ENCODE measurements at places on chromosomes 3 and 15. TPM values are rescaled to one million over a fixed set of nuclear protein-coding genes. Genes with fewer than 3 reads are reported as not detected.

DNA sequence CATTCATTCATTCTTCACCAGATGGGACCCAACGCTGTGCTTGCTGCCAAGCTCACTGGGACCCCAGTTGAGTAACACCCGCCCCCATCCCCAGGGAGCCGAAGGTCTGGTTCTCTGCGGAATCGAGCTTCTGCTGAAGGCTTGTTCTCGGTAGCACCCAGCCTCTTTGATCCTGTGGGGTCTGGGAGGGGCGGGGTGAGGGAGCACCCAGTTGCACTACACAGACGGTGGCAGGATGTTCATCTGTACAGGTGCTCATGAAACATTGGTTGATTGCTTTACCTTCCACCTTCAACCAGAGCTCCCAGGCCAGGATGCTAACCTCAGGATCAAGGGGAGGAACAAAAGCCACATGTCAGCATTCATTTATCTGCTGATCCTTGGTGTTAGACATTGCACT, 77.7 kb upstream of the RGMA start:
- no peak for DNase-seq

DNA sequence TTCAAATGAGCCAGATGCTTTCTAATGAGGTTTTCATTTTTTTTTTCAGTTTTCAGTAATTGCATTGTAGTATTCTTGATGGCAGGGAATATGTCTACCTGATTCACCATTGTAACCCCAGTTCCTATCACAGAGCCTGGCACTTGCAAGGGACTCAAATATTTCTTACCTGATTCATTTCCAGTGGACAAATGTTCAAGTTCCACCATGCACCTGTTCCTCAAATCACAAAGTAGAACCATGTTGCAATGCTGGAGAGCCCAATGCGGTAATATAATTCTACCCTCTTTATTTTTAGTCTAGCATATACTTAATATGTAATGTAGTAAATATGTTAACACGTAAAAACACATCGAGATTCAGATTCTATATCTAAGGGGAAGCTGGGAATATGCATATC, 722.6 kb downstream of the AGBL1 start:
- no peak for DNase-seq

GRCh38 chr3:53191836-53192480, 30.9 kb downstream of the PRKCD start:
- peak; percentile 70 for DNase-seq

- no peak for DNase-seq
Measured at GRCh38 chr15:69341356-69341755, 42.6 kb downstream of the PAQR5 start.

- no peak for DNase-seq
Measured at GRCh38 chr3:170746175-170746942, 123.6 kb downstream of the RPL22L1 start.

DNA sequence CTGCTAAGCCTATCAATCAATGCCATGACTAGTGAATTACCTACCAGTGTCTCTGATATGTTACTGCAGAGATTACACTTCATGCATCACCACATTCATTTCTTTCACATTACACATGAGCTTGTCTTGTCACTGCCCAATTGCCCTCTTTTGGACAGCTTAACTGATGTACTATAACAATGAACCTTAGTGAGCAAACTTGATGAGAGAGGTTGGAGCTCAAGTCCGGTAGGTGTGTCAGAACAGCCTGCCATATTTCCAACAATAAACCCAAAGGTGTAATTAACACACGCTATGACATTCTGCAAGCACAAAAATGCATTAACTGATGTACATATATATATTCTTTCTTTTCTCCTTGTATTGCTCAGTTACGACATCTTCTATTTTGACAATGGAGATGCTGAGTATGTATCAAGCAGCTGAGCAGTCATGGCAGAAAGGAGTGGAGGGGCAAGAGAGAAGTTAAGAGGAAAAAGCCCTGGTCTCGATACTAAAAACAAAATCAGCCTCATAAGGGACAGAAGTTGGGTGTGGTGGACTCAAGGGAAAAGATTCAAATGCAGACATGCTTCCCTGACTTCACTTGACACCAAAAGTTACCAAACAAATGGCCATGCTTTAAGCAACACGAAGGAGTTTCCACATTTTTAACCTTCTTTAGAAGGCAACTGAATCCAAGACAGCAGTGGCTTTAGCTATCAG, 538.2 kb downstream of the FOXP1 start:
- no peak for DNase-seq

DNA sequence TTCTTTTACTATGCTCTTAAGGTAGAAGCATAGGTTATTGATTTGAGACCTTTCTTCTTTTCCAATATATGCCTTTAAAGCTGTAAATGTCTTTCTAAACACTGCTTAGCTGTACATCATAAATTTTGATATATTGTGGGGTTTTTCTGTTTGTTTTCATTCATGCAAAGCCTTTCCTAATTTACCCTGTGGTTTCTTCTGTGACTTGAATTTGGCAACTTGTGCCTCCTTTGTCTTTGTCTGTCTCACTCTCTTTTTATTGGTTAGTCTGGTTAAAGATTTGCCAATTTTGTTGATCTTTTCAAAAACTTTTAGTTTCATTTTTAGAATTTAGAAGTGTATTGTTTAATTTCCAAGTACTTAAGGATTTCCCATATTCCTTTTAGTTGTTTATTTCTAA, 343.1 kb downstream of the OXSM start:
- no peak for DNase-seq

GRCh38 chr3:192186498-192186897, 540.8 kb downstream of the FGF12 start:
- DNase-seq = no peak

DNA sequence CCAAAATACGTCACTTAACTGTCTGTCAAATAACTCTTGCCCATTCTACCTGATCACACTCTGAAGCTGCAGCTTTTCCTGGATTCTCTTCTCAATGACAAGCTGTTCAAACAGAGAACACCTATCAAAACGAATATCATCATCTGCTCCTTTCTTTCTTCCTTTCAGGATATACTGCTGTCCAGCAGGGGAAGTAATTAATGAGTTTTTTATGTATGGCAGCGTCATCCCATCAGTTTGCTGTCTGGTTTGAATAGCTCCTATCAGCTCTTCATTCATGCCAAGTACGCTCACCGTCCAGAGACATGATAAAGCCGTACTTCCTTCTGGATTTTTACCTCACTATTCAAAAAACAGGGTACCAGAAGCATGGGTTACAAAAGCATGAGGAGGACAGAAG, at the start of gene CHRM5:
TSS of gene CHRM5 (plus strand) at position 274 of the 400 bp plus-strand sequence. CDS start 94,221 bp downstream, outside the sequence.
- no peak for DNase-seq

GRCh38 chr3:10753964-10754363, 62.1 kb upstream of the SLC6A11 start:
- no peak for DNase-seq

GRCh38 chr3:25381083-25381482, 47.0 kb upstream of the RARB start:
- no peak for DNase-seq

- no peak for DNase-seq
Measured at GRCh38 chr15:69763831-69764230, 311.2 kb downstream of the RPLP1 start.

GRCh38 chr15:64381000-64381751, at the start of gene PCLAF:
Gene PCLAF (minus strand): TSS chr15:64381441. CDS start chr15:64381371, 70 bp downstream.
- DNase-seq = peak; percentile 96

Gene JMJD7
- 5.2 TPM for total RNA-seq

Gene VWA5B2
- not detected for total RNA-seq

Gene PFN2
- total RNA-seq = 437 TPM

Gene PRR20G
- not detected for total RNA-seq

Gene TEX55
- not detected for total RNA-seq

Gene BFSP2
- total RNA-seq = not detected

Gene ALDH1A2
- 0.54 TPM for total RNA-seq

Gene SPINK8
- total RNA-seq = not detected

Gene MUC13
- total RNA-seq = not detected

Data from chondrocyte (in vitro differentiated cells).